ENCODE measurements at places on chromosomes 2 and 18. TPM values are rescaled to one million over a fixed set of nuclear protein-coding genes. Genes with fewer than 3 reads are reported as not detected.

The CRACDL gene
- 2.1 TPM for total RNA-seq

The FASTKD2 gene
- 24.7 TPM for total RNA-seq

The MC4R gene
- not detected for total RNA-seq

The GCKR gene
- total RNA-seq = 0.61 TPM

The CRYGD gene
- total RNA-seq = 0.76 TPM

The DOK6 gene
- 19.7 TPM for total RNA-seq

The EVX2 gene
- total RNA-seq = 0.76 TPM

- DNase-seq = no peak
These were observed 224.8 kb upstream of the ID2 start for GRCh38 chr2:8457092-8457481.

GRCh38 chr2:61229936-61230335 is 67.9 kb downstream of the C2orf74 start:
- DNase-seq = no peak

- DNase-seq = no peak
These were observed 13.1 kb downstream of the MCFD2 start for GRCh38 chr2:46902465-46902864.

DNA sequence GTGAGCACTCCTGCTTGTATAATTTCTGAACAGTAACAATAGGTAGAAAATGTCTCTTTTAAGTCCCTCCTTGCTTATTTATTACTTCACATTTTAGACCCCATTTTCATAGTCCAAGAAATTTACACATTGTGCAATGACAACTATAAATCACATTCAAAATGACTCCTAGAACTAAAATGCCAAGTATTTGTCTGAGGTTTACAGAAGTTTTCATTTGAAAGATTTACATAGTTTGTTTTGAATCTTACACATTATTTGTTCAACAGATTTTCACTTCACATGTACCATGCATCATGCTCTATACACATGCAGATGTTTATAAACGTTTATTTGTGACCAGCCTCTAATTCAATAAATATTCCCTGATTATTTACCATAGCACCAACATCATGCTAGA is 15.7 kb upstream of the TRIB2 start:
- DNase-seq = no peak

- DNase-seq = peak; percentile 46
These were observed 3.0 kb upstream of the OSR1 start for GRCh38 chr2:19361325-19361990.

GRCh38 chr2:190569994-190570755 is 35.7 kb upstream of the NEMP2 start:
- DNase-seq = no peak

GRCh38 chr2:174004905-174005605 is 39.9 kb upstream of the SP3 start:
- no peak for DNase-seq

- no peak for DNase-seq
These were observed 8.1 kb upstream of the WIPF1 start for GRCh38 chr2:174605687-174606086.

GRCh38 chr18:51154431-51155063 is 42.9 kb downstream of the MEX3C start:
- DNase-seq = no peak

DNA sequence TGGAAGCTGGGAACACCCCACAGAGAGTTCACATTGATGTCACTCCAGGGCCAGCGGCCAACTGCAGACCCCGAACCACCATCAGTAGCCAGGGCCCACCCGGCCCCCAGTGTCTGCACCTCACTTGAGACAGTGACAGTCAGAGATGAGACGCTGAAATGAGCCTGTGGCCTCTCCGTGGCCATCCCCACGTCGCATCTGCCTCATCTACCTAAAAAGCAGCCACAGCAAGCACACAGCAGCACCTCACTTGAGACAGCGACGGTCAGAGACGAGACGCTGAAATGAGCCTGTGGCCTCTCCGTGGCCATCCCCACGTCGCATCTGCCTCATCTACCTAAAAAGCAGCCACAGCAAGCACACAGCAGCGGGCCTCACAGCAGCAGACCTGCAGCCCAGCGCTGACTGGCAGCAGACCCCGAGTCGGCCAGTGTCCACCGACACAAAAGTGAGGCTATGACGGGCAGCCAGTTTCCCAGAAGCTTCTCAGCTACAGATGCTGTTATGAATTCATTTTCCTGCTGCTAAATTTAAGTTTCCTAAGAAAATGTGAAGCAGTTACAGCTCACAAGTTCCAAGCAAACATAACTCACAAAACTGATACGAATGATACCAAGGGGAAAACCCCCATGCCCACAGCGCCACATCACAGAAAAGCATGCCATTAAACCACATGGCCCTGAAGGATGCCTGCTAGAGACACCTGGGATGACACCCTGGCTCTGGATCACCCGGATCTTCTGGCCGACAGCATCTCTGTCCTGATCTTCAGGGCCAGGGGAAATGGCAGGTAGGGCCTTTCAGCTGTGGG is 27.7 kb downstream of the SNORC start:
- no peak for DNase-seq

GRCh38 chr2:8549942-8550341 is 131.9 kb upstream of the ID2 start:
- DNase-seq = no peak

DNA sequence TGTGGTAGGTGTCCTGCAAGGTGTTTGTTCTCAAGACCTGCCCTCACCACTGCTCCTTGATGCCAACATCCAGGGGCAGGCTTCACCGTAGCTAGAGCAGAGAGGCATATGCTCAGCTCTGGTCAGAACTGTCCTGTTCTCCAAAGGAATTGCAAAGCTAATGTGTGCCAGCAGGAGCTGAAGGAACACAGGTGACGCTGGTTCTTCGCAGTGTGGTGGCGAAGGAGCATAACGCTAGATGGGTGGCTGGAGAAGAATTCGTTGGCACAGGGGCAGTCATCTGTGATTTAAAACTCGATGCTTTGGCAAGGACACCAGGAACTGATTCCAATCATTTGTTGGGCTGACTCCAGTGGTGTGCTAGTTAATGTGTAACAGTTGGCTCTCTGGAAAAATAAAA is 11.4 kb upstream of the PER2 start:
- DNase-seq = no peak

DNA sequence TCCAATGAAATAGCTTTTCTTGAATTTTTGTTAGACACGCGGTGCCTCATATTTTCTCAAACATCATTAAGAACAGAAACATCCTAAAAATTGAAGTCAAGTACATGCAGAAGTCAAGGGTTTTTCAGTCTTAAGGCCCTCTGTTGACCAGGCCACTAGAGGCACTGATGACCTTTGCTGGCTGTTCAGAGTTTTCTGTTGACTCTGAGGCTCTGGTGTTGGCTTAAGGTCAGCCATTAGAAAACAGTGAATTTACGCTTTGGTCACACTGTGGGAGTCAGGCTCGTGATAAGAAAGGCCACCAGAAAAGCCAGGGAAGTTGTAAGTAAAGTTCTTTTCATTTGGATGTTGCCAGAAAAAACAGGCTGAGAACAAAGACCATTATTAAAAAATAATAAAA is 5.8 kb upstream of the UPP2 start:
- DNase-seq = no peak

- peak; percentile 61 for DNase-seq
These were observed at the start of gene CABLES1 for GRCh38 chr18:23134780-23135549. CABLES1 (plus strand) TSS chr18:23135485; CDS start chr18:23135763, 278 bp downstream.

DNA sequence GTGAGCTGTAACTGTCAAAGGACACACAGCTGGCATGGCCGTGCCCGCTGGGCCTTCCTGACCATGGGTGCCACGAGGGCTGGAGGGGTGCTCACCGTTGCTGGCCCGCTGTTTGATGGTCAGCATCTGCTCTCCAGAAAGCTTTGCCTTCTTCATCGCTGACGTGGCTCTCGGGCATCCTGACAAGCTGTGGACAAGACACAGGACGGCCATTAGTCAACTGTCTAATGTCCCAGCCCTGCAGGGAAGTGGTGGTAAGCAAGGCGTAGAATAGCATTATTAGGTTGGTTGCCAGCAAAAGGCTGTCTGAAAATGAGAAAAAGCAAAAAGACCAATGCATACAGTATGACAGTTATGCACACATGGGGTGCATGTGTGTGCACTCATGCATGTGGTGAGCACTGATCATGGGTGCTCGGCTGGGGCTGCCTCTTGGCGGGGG is 64.7 kb upstream of the PXDN start:
- DNase-seq = no peak

DNA sequence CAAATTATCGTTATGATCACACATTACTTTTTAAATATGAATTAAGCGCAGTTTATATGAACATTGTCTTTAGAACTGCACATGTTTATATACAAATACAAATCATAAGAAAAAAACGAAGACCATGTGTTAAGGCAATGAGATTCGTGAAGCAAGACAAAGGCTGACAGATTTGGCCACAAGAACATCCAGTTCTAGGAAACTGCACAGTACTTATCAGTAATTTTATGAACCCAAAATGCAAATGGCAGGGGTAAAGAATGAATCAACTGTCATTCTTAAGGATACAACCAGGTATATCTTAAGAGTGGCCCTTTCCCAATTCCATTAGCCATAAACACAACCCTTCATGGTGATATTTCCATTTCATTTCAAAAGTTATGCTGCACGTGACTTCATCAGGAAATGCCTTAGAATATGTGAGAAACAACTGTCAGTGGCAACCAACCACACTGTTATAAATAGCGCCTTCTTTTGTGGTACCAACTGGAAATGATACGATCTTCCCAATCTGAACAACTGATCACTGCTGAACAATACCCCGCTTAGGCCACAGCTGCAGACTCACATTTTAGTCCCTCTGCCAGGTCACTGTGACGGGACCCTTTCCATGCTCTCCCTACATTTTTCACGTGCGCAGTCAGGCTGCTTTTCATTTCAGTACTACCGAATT is 144.9 kb downstream of the L3MBTL4 start:
- no peak for DNase-seq

GRCh38 chr2:226366920-226367319 is 432.7 kb downstream of the IRS1 start:
- DNase-seq = no peak

DNA sequence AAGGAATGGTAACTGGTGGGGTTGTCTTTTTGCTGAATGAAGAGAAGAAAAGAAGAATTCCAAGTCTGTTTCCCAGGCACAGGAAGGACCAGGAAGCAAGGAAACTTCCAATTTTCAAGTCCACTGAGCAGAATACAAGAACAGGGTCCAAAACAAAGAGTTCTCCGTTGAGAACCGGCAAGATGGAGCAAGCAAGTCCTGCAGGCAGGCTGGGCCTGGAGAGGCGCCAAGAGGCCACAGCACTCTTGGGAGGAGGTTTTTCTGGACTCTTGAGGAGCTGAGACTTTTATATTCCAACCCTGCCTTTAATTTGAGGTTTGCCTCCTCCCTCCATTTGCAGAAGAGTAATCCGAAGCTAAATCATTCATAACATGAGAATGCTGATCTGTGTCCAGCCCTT is 224.5 kb downstream of the IKZF2 start:
- no peak for DNase-seq

DNA sequence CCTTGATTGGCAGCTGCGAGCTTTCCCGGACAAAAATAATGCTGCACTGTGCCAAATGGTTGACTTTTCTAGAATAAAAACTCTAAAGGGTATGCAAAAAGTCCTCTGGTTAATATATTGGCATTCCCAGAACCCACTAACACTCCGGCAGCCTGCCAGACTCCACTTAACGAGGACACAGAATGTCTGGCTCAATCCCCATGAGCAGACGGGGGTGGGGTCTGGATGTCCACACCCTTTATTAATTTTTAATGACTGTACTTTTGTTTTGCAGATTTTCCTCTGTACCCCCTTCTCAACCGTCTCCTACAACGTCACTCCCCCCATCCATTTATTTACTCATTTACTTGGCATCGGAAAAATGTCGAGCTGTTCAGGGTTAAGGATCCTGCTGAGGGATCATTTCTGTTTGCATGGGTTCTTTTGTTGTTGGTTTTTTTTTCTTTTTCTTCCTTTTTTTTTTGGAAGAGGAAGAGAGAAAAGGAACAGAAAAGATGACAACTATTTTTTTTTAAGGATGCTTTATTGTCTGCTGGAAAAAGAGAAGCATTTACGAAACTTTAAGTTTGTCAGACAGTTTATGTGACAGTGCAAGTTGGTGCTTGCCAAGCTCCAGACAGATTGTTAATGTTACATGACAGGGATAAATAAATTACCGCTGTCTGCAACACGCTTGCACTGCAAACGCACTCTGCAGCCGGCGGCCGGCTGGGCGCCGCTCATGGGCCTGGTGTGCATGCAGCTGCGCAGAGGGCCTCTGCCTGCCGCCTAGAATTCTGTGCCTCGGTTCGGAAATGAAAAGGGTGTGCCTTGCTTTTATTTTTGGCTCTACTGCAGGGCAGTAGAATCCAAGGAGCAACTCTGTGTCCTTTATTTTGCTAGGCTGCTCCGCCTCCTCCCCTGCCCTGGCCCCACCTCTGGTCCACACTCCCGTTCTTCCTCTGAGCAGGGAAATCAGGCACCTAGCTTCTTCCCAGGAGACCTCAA is 3.6 kb downstream of the LDLRAD4 start:
- peak; percentile 49 for DNase-seq

- no peak for DNase-seq
These were observed 532.9 kb downstream of the ZNF516 start for GRCh38 chr18:75962036-75962572.

DNA sequence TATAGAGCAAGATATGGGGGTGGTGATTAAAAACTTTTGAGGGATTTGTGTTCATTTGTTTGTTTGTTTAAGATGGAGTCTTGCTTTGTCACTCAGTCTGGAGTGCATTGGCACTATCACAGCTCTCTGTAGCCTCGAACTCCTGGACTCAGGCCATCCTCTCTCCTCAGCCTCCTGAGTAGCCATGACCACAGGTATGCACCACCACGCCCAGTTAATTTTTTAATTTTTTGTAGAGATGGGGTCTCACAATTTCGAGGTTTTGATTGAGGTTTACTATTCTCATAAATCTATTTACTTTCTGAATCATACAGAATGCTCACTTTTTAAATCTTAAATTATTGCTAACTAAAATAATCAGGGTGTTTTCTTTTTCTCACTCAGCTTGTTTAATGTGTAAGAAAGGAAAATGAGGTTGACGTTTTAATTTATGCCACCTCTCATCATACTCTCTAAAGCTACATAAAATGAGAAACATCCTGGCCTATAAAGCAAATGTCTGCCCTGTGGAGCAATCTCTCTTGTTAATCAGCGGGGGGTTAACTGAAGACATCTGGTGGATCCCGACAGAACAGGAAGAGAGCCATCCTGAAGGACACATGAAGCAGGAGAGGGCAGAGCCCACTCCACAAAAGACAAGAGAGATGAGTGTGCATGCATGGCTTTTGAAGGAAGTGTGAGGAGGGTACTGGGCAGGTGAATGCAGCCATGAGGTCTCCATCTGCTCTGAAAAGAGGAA is 589.1 kb upstream of the SLC8A1 start:
- DNase-seq = no peak

DNA sequence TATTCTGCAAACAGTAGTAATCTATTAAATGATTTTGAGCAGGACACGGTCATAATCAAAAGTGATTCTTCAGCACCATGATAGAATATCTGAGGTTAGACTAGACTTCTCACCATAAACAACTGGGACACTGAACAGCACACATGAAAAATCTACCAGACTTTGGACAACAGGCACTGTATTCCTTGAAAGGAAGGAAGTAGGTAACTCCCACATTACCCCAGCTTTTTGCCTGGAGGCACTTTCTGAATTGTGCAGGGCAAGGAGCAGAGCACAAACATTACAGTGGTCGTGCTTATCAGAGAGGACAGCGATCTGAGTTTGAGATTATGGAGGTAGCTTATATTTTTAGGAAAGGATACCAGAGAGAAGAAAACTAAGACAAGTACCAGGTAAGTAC is 25.3 kb upstream of the IL1RL1 start:
- DNase-seq = no peak

All from glutamatergic neuron (in vitro differentiated cells).